ENCODE measurements at places on chromosomes 1 and 21. TPM values are rescaled to one million over a fixed set of nuclear protein-coding genes. Genes with fewer than 3 reads are reported as not detected.

SASS6 gene
- total RNA-seq, result 3.9 TPM

LRRIQ3 gene
- 0.21 TPM for total RNA-seq

ZNF593OS gene
- not detected for total RNA-seq

TMEM39B gene
- 13.2 TPM for total RNA-seq

AKR7A3 gene
- total RNA-seq, result 1.7 TPM

GRCh38 chr1:1594602-1595260, 5.2 kb downstream of the FNDC10 start:
- no peaks in the 10 kb centered on the region for H3K36me3 ChIP-seq
- DNase-seq, result no peak
- H3K27ac ChIP-seq, result no peak overlapping the region
- H3K4me1 ChIP-seq, result no peaks in the 10 kb centered on the region
- H3K27me3 ChIP-seq, result peaks cover 25% of the 10 kb centered on the region

DNA sequence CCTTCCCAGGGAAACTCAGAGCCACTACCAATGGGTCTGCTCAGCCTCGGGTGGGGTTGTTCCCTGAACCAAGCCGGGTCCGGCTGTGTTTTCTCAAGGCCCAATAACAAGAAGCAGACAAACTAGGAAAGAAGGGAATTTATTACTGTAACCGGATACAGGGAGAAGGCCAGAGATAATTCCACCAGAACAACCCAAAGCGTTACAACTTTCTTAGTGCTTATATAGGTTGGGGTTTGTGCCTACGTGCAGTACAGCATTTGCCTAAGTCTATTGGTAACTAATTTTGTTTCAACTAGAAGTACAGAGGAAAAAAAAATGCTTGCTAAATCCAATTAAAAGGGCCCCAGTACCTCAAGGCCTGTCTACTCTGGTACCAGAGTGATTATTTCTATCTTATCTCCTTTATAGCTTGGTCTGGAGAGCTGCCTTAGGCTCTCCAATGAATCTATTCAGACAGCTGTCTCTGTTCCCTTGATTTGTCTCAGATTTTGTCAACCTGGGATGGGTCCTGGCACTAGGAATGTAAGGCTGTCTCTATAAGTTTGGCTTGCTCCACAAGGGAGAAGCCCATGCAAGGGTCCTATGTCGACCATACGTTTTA, 57.3 kb upstream of the CCDC190 start:
- no peak for DNase-seq
- H3K4me1 ChIP-seq, result no peaks in the 10 kb centered on the region
- no peak overlapping the region for H3K27ac ChIP-seq
- no peak overlapping the region for H3K4me3 ChIP-seq

GRCh38 chr1:226166341-226166740, 20.2 kb downstream of the ACBD3 start:
- H3K4me3 ChIP-seq, result no peak overlapping the region
- H3K4me1 ChIP-seq, result no peaks in the 10 kb centered on the region
- H3K36me3 ChIP-seq, result peaks cover 17% of the 10 kb centered on the region
- no peak for DNase-seq

GBP4 gene
- total RNA-seq, result 4.0 TPM

SYTL1 gene
- 2.7 TPM for total RNA-seq

- H3K27ac ChIP-seq, result no peak overlapping the region
- H3K4me1 ChIP-seq, result no peaks in the 10 kb centered on the region
- no peak for DNase-seq
- H3K4me3 ChIP-seq, result no peak overlapping the region
- H3K36me3 ChIP-seq, result no peaks in the 10 kb centered on the region
Observed at GRCh38 chr1:85240174-85240601, 19.3 kb downstream of the C1orf52 start.

DNA sequence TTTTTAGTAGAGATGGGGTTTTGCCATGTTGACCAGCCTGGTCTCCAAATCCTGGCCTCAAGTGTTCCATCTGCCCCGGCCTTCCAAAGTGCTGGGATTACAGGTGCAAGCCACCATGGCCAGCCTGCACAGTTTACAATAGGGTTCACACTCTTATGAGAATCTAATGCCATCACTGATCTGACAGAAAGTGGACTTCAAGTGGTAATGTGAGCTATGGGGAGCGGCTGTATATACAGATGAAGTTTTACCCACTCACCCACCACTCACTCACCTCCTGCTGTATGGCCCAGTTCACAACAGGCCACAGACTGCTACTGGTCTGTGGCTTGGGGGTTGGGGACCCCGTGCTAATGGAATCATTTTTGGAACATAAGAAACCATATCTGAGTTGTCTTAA, 58.4 kb upstream of the RNPC3 start:
- H3K4me1 ChIP-seq, result no peaks in the 10 kb centered on the region
- no peak for DNase-seq
- no peak overlapping the region for H3K4me3 ChIP-seq
- H3K36me3 ChIP-seq, result no peaks in the 10 kb centered on the region
- H3K27me3 ChIP-seq, result no peaks in the 10 kb centered on the region

DNA sequence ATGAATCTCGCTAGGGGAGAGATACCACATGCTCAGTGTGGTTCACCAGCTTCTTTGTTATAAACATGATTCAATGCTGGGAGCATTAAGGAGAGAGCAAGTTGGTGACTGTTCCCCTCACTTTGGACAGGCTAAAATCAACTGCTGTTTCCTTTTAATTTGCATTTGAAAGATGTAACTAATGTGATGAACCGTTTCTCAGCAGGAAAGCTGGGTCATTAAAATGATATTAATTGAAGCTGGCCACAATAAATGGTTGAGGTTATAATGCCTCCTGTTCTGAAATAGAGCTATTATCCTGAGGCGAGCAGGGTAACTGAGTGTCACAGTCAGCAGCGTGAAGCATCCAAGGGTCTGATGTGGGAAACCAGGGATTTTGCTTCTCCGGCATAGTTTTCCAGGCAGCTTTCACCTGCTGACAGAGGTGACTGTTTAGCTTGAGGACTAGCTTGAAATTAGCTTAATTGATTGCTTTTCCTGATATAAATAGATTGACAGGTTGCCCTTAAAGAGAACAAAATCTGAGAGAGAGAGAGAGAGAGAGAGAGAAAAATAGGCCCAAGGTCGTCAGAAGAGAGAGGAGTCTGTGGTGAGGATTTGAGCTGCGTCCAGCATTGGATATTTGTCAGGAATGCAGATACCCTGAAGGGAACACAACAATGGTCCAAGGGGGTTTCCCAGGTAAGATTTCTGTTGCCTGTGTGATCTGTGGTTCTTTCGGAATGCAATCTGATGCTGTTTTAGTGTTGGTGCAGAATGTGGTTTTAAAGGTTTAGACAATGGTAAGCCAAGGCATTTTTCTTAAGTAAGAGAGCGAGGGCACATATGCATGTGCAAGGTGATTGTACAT, 209.7 kb downstream of the PATJ start:
- no peak overlapping the region for H3K27ac ChIP-seq
- no peak for DNase-seq
- H3K36me3 ChIP-seq, result no peaks in the 10 kb centered on the region
- H3K4me3 ChIP-seq, result no peak overlapping the region

GRCh38 chr1:29414086-29414485, 177.8 kb downstream of the PTPRU start:
- no peaks in the 10 kb centered on the region for H3K36me3 ChIP-seq
- no peak overlapping the region for H3K27ac ChIP-seq
- no peak for DNase-seq
- H3K4me3 ChIP-seq, result no peak overlapping the region
- H3K4me1 ChIP-seq, result no peaks in the 10 kb centered on the region

WNT2B gene
- total RNA-seq, result 12.2 TPM

DNA sequence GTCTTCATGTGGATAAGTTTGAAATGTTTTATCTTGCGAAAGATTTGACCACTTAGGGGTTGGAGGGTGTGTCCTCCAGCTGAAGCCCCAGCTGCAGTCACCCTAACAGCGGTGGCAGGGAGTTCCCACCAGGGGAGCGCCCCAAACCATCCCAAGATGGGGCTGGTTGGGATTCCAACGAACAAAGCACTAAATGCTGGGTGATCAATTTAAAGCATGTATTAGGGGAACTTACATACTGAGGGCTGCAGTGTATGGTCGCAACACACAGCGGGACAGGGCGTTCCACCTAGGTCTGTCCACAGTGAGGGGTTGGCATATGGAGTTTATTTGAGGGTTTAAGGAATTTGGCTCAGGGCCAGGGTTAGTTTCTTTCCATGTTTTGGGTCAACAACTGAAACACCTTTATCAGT, 26.3 kb downstream of the SLC37A1 start:
- no peaks in the 10 kb centered on the region for H3K4me1 ChIP-seq
- no peak overlapping the region for H3K4me3 ChIP-seq
- no peaks in the 10 kb centered on the region for H3K27me3 ChIP-seq
- no peak for DNase-seq
- no peaks in the 10 kb centered on the region for H3K36me3 ChIP-seq

DNA sequence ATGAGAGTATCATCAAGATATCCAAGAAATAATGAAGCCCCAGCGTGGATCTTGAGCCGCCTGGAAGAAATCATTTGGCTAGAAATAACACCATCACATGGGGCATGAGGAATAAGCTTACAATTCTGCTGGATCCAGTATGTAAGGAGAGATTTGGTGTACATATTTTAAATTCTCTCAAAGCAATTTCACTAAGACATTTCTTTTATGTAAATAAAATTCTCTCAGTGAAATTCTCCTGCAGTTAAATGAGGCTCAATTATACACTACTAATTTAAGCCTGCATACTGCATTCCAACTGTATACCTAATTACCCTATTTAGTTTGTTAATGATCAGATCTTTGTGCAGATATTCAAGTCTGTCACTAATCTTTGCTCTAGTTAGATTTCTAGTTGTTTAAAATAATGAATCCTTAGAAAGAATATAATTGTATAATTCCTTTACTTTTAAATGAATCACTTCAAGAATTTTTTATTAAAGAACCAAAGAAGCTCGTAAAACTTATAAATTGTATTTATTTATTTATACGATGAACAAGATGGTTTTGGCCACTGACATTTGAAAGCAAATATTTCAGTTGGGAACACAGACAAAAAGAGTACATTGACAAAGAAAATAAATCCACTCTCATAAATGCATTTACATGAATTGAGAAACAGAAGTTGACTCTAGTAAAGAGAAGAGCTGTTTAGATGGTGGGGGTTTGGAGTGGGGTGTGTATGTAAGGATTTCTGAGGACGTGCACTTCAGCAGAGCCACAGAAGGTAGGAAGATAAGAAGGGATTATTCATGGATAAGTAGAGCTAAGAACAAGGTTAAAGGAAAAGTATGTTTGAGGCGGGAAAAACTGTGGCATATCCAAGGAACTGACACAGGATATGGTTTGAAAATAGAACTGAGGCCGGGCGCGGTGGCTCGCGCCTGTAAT, 466.8 kb downstream of the DSCAM start:
- no peak overlapping the region for H3K4me3 ChIP-seq
- H3K27me3 ChIP-seq, result no peaks in the 10 kb centered on the region
- H3K36me3 ChIP-seq, result no peaks in the 10 kb centered on the region
- H3K4me1 ChIP-seq, result no peaks in the 10 kb centered on the region
- no peak overlapping the region for H3K27ac ChIP-seq
- DNase-seq, result no peak

AMY1B gene
- not detected for total RNA-seq

COL9A2 gene
- total RNA-seq, result 3.3 TPM

OR2G6 gene
- total RNA-seq, result not detected

- peak overlapping the region; percentile 98 for H3K27ac ChIP-seq
- H3K4me1 ChIP-seq, result no peaks in the 10 kb centered on the region
- H3K36me3 ChIP-seq, result no peaks in the 10 kb centered on the region
- peak; percentile 32 for DNase-seq
Observed at GRCh38 chr1:41239988-41240610, 2.0 kb downstream of the SCMH1 start.

GRCh38 chr21:46189213-46189958, 5.1 kb upstream of the SPATC1L start:
- no peak overlapping the region for H3K4me3 ChIP-seq
- no peaks in the 10 kb centered on the region for H3K27me3 ChIP-seq
- H3K36me3 ChIP-seq, result peaks cover 52% of the 10 kb centered on the region
- H3K27ac ChIP-seq, result peak overlapping the region; percentile 48

LRRN2 gene
- total RNA-seq, result 13.0 TPM

- DNase-seq, result peak; percentile 46
- H3K36me3 ChIP-seq, result peaks cover 4% of the 10 kb centered on the region
- peaks cover 18% of the 10 kb centered on the region for H3K4me1 ChIP-seq
- H3K27me3 ChIP-seq, result no peaks in the 10 kb centered on the region
- no peak overlapping the region for H3K4me3 ChIP-seq
- peak overlapping the region; percentile 75 for H3K27ac ChIP-seq
Observed at GRCh38 chr1:26848941-26849774, 13.8 kb upstream of the SFN start.

- no peaks in the 10 kb centered on the region for H3K4me1 ChIP-seq
- no peaks in the 10 kb centered on the region for H3K36me3 ChIP-seq
- DNase-seq, result no peak
Observed at GRCh38 chr1:44276901-44277300, 63.6 kb downstream of the DMAP1 start.

YIPF1 gene
- 22.8 TPM for total RNA-seq

DNA sequence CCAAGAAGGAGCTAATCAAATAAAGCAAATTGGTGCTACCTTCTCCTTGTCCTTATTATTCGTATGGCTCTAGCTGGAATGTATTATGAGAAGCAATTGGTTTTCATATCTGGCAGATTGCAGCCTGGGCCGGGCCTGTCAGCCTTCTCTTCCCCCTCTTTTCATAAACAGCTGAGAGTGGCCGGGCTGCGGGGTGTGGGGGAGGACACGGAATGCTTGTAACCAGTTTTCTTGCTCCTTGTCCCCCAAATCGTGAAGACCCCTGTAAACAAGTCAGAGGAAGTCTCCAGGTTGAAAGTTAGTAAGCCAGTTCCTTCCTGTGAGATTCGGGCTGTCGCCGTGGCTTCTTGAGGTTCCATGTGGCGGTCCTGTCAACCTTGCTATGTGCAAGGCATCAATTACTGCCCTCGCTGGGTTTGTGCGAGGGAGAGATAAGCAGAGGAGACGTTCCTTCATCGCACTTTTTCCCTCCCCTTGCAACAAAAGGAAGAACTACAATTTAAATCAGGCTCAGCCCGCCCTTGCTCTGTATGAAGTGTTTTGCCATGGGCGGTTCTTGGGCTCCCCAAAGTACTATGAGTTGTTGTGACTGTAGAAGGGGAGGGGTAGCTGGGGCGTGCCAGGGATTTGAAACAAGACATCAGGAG, 450.7 kb downstream of the CAMTA1 start:
- no peaks in the 10 kb centered on the region for H3K36me3 ChIP-seq
- H3K4me1 ChIP-seq, result no peaks in the 10 kb centered on the region
- H3K27ac ChIP-seq, result no peak overlapping the region
- no peak for DNase-seq
- no peak overlapping the region for H3K4me3 ChIP-seq

DNA sequence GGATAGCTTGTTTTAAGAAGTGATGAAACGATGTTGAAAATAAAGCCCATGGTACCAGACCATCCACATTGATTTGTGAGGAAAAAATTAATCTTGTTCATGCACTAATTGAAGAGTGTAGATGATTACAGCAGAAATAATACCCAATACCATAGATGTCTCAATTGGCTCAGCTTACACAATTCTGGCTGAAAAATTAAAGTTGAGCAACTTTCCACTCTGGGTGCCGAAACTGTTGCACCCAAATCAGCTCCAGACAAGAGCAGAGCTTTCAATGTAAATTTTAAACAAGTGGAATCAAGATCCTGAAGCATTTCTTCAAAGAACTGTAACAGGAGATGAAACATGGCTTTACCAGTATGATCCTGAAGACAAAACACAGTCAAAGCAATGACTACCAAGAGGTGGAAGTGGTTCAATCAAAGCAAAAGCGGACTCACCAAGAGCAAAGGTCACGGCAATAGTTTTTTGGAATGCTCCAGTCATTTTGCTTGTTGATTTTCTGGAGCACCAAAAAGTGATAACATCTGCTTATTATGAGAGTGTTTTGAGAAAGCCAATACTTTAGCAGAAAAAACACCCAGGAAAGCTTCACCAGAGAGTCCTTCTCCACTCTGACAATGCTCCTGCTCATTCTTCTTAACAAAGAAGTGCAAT, 16.1 kb upstream of the KCNA3 start:
- H3K4me1 ChIP-seq, result no peaks in the 10 kb centered on the region
- H3K36me3 ChIP-seq, result no peaks in the 10 kb centered on the region
- no peak for DNase-seq
- no peaks in the 10 kb centered on the region for H3K27me3 ChIP-seq
- no peak overlapping the region for H3K27ac ChIP-seq

Measured in tibial nerve (tissue), 4 donors.